SK-N-DZ (cell line): ENCODE measurements at places on chromosomes 13 and 19.

- no peak for DNase-seq
These were observed 386 bp downstream of the VAV1 start for GRCh38 chr19:6772866-6773322.

GRCh38 chr19:35596366-35596999 is 10.5 kb downstream of the PMIS2 start:
- no peak for DNase-seq

DNA sequence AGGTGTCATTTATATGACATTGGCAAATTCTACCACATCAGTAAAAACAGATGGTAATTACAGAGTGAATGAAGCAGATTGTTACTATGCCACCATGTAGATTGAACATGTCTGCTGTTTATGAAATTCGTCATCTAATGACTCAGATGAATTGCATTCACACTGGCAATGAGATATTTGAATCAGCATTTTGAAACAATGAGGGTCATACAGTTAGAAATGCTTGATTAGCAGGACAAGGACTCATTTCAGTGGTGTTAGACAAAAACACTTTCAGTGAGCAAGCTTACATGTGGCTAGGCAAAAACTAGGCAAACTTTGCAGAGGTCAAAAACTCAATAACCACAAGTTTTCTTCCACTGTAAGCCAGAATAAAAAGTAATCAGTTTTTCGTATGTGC is 1165.0 kb downstream of the SLITRK1 start:
- DNase-seq: no peak

- DNase-seq: no peak
These were observed 70.0 kb upstream of the GTF3A start for GRCh38 chr13:27354379-27354778.

DNA sequence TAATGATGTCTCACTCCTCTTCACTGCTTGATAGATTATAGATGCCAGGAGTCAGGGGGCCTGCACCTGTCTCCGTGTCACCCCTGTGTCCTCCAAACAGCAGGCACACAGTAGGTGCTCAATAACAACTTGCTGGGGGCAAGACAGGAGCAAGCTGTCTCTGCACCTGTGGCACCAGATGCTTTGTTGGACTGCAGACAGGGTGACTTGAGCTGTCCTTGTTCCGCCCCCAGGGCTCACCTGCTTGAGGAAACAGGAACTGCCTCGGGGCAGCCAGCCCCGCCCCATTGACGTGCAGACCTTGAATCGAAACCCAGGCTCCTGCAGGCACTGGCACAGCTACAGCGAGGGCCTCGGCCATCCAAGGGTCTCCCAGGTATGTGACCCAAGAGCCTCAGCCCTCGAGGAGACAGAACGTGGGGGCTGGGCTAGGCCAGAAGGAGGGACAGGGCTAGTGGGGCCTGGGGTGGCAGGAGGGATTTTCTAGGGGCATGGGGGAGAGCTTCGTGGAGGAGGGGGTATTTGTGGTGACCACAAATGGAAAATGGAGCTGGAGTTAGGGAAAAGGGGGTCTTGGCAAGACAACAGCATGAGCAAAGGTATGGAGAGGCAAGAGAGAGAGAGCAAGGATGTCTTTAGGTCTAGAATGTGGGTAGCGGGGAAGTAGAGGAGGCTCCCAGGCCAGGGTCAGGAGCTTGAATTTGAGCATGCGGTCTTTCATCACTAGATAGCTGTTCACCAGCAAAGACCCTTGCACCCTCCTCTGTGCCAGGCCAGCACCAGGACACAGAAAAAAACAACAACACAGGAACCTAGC is at the start of gene HSH2D:
Gene HSH2D, plus strand, starts transcription at position 287 of the 817 bp plus-strand sequence. CDS start 5,066 bp downstream, outside the sequence.
- DNase-seq: no peak

DNA sequence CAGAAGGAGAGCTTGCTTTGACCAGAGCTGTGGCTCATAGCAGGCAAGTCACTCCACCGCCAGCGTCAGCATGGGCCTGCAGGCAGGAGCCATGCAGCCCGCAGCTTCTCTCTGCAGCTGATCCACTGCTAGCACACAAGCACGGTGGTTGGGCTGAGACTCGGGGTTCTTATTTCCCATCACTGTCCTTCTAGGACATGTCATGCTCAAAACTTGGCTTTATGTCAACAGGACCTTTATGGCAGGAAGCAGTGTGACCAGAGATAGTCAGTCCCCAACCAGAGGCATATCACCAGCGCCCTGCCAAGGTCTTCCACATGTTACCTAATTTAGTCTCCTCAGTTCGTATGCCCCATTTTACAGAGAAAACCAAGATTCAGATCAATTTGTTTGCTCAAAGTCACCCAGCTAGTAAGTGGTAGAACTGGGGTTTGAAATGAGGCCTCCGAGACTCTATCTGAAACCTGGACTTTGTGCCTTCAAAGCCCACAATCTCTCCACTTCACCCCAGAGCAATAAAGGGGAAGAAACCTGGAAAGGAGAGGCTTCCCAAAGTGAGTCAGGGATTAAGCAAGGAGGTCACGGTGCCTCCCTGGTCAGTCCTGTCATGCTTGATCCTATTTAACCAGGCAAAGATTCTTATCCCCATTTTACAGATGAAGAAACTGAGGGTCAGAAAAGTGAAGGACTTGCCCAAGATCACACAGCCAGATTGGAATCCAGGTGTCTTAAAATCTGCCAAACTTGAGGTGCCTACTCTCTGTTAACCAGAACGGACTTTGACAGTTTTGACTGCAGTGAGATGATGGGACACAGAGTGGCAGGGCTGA is 5.1 kb downstream of the TMEM272 start:
- no peak for DNase-seq

- no peak for DNase-seq
These were observed 1185.8 kb downstream of the UQCRFS1 start for GRCh38 chr19:28027116-28027515.

GRCh38 chr13:106220211-106220610 is 315.3 kb downstream of the EFNB2 start:
- no peak for DNase-seq

DNA sequence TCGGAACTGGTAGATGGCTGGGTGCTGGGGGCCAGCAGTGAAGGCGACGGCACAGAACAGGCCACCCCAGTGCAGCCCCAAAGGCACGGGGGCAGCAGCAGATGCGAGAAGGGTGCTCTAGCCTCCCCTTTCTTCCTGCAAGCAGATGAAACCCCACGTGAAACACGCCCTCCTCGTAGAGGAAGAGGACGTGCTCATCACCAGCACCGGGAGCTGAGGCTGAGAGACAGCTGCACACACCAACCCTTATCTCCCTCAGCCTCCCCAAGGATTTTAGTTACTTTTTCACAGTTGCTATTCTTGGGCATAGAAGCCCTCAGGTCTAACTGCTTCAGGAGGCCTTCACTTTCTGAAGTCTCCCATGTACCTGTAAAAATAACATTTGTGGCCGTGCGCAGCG is 11.9 kb downstream of the ZNF787 start:
- no peak for DNase-seq

GRCh38 chr13:19681517-19681916 is 48.1 kb downstream of the MPHOSPH8 start:
- DNase-seq: no peak

DNA sequence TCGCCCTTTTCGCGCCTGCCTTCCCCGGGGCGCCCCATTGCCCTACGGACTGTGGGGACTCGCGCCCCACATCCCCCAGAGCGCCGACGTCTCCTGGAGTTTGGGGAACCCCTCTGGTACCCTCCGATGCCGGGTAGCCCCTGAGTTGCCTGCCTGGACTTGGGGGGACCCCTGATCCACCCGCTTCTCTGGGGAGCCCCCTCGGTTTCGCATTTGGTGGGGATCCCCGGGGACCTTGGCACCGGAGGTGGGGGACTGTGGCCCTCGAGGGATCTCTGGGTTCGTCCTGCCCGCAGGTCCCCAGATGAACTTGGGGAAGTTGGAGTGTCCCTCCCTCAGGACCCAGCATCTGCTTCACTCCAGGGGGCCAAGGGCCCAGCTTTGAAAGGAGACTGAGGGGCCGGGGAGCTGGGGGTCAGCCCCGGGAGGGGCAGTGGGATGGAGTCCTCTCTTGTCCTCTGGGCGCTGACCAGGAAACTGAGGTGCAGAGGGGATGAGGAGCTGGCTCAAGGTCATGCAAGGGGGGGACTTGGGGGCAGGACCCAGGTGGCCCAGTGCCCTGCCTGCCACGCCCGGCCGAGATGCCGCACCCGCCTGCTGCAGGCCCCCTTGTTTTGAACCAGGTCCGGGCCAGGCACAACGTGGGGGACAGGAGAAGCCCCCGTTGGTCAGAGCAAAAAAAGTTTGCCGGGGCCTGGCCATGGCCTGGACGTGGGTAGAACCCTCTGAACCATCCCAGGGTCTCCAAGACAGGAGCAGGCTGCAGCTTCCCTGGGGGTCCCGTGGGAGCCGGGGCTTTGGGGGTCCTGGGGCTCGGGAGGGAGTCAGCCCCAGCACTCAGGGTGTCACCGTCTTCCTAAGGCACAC is 1.0 kb downstream of the EFNA2 start:
- DNase-seq: no peak
